ENCODE measurements at places on chromosomes 7 and 10. TPM values are rescaled to one million over a fixed set of nuclear protein-coding genes. Genes with fewer than 3 reads are reported as not detected.

Gene CFAP69
- 5.3 TPM for total RNA-seq

- peak; percentile 54 for DNase-seq
Measured at GRCh38 chr7:30924624-30925023, 13.0 kb downstream of the AQP1 start.

DNA sequence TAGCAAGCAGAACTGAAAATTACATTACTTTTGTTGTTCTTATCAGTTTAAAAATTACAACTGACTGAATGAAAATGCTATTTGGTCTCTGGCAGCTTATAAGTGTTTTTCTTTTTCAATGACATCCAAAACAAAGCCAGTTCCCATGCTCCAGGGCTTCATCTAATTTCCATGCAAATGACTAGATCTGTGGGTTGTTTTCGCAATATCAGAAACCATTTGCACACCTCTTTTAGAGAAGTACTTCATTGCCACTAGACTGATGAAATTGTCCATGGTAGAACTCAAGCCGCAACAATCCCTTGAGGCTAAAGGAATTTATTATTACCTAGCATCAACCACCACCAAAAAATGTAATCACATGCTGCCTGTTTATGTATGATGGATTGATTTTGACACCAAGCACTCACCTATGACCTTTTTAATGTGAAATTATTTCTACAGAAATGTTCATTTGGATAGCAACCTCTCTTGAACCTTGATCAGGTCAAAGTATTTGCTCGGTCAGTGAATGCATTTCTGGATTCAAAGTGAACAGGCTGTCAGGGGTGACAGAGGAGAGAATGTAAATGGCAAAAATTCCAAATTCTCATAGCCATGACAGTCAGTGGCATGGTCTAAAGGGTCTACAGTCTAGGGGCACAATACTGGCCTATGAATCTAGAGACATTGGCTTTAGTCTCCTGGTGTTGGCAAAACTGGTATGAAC is 769.3 kb downstream of the SORCS1 start:
- no peak for DNase-seq

DNA sequence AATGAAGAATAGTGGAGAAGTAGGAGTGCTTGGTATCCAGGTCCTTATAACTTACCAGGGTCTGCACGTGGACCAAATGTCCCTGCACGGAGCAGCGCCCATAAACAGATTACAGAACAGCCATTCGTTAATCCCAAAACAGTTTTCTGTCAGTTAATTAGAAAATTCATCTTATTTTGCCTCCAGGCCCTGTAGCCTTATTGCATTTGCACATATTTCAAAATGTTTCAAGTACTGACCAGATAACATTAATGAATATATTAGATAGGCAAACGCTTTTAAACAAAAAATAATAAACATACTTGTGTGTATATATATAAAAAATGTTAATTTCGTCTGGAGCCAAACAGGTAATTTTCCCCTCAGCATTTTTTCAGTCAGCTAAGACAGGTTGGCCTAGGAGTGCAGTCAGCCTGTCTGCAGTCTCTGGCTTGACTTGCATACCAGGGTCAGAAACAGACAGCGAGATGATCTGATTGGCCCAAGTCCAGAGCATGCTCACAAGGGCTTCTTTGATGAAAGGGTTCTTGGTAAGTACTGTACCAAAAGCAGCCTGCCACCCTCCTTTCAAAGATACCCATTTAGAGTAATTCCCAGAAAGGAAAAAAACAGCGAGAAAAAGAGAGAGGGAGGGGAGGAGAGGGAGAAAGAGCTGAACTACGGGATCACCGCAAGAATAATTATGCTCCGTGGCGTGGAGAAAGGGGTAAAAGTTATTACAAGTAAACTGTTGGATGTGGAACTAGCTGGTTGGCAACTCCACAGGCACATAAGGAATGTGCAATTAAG is 194.4 kb upstream of the TCF7L2 start:
- no peak for DNase-seq

GRCh38 chr7:78489476-78490240 is 691.1 kb downstream of the PHTF2 start:
- no peak for DNase-seq

DNA sequence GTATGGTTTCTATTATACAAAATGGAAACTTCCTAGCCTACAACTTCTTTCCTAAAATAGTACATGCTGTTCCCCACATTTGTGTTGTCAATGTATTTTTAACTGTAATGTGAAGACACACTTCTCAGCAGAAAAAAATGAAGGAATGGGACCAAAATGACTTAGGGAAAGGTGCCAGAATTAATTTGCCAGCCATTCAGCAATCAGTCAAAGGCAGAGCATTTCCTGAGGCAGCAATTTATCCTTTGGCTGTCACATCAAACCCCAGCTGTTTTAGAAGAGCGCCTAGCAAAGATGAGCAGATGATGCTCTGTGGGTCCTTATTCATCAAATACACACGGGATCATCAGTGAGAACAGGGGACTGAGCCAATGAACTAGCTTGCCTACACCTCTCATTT is 592.5 kb downstream of the KCNMA1 start:
- DNase-seq = no peak

DNA sequence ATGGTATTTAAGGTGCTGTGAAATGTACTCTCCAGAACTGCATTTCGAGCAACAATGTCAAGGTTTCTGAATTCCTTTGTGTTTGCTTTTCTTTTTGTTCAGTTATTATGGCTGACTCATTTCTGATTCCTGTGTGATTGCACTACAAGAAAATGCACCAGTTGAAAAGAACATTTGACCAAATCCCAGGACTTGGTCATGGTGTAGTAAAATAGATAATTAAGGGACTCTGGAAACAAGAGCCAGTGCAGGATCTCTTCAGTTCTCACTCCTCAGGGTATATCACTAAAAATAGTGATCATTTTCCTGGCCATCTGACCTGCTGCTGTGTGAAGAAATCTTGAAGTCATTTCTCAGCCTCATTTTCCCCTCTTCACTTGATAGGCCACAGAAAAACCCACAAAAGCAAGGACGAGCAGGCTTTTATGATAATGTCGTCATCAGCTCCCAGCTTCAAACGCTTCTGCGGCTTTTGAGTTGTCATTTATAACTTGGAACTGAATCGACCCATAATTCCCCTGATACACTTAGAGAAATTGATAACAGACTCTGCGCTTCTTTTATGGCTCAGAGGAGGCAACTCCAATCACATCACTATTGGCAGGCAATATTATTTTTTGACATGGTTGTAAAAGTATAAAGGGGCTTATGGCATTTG is 274.7 kb downstream of the HDAC9 start:
- no peak for DNase-seq

Gene PBLD
- 1.7 TPM for total RNA-seq

- DNase-seq = peak; percentile 85
Measured at GRCh38 chr7:100642534-100642907, 1.2 kb upstream of the TFR2 start.

Gene HMX2
- total RNA-seq = not detected

- DNase-seq = no peak
Measured at GRCh38 chr10:113047963-113048781, 98.1 kb downstream of the TCF7L2 start.

Gene TMEM196
- not detected for total RNA-seq

Gene NPY
- total RNA-seq = not detected

- DNase-seq = peak; percentile 47
Measured at GRCh38 chr7:84637568-84638338, 443.2 kb upstream of the SEMA3A start.

DNA sequence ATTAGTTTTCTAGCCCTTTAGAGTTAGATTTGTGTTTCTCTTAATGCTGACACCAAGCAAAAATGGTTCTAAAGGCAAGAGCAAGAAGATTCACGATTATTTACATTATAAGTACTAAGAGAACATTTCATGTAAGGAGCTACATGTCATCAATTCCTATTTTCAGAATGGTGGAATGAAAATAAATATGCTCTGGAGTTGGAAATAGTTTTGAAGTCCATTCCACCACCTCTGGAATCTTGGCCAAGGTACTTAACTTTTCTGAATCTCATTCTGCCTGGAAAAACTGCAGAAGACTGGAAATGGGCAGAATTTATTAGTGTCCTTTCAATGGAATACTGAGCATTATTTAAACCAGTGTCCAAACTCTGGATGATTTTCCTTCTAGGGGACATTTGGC is 125.1 kb upstream of the RAB11FIP2 start:
- DNase-seq = no peak

Gene RPP38
- total RNA-seq = 15.8 TPM

Gene AUTS2
- 40.4 TPM for total RNA-seq

DNA sequence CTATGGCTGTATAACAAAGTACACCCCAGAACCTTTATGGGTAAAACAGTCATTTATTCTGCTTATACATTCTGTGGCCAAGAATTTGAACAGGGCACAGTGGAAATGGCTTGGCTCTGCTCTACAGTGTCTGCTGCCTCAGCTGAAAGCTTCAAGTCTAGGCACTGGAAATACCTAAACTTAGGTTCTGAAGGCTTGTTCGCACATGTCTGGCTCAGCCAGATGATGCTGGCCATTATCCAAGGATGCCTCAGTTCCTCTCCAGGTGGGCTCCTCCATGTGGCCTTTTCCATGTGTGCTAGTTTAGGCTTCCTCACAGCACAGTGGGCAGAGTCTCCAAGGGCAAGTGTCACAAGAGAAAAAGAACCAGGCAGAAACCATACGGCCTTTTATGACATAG is 76.8 kb downstream of the RALA start:
- DNase-seq = no peak

Gene SH2B2
- 23.2 TPM for total RNA-seq

DNA sequence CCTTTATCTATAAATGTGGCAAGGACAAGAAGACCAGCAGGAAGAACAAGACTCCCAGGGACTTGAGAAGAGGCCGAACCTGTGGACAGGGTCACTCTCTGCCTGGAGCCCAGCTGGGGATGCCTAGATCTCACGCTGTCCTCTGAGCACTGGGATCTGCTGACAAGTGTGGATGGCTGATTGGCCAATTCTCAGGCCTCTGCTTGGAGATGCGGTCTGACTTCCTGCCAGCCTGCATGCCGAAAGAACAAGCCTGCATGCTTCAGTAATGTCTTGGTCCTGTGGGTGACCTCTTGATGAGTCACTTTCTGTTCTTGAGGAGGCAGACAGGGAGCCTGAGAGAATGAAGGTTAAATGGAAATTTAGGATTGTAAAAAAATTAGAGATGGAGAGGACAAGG is 84.7 kb downstream of the TMEM178B start:
- no peak for DNase-seq

DNA sequence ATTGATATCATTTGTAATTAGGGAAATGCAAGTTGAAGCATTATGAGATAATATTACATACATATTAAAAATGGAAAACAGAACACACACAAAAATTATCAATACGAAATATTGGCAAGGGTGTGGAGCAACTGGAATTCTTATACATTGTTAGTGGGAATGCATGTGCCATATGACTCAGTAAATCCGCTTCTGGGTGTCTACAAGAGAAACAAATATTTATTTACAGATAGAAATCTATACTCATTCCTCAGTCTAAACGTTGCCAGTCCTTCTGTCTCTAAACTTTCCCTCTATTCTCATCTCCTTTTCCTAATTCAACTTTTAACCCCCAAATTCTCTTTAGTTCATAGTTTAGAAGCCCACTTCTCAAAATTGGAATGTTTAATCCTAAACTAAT is 170.4 kb upstream of the LRRTM3 start:
- no peak for DNase-seq

DNA sequence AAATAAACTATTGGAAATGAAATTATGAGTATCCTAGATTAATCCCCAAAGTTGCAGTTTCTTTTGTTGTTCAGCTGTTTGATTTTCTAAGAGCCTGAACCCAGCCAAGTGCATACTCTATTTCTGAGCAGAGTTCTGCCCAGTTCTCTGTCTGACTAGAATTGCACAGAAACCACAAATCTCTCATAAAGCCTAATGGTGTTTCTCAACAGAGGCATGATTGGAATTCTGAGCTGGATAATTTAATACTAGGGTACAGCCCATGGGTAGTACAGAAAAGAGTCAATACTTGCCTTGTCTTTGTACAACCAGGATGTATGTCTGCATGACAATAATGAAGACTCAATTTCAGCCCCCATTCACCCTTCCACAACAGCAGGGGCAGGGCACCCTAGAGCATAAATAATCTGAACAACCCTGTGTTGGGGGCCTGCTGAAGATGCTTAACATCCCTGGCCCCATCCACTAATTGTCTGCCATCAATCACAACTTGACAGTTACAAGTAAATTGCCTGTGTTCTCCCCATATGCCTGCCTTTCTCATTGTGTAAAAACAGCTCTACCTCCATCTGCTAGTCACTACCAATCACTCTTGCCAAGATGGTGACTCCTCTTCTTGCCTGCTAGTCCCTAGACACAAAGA is 114.4 kb downstream of the NPSR1 start:
- DNase-seq = no peak

DNA sequence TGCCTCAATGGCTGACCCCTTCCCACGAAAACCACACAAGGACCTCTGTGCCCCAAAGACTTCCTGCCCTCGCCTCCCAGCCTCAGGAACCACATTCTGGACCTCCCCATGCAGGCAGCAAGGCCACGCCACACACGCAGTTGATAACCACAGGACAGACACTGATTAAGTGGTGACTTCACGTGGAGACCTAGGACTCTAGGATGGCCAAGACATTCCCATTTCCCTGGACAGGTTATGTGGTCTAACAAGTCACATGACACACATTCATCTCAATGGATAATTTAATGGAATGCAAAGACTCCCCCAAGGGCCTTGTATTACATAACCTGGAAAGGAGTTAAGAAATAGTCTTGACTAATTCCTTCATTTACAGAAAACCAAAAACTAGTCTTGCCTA is 110.2 kb downstream of the LARP4B start:
- no peak for DNase-seq

Gene THNSL1
- total RNA-seq = 3.0 TPM

Measured in spleen (tissue), 13 donors.